Astrocyte of the hippocampus (primary cell): ENCODE measurements at places on chromosomes 13 and 19.

DNA sequence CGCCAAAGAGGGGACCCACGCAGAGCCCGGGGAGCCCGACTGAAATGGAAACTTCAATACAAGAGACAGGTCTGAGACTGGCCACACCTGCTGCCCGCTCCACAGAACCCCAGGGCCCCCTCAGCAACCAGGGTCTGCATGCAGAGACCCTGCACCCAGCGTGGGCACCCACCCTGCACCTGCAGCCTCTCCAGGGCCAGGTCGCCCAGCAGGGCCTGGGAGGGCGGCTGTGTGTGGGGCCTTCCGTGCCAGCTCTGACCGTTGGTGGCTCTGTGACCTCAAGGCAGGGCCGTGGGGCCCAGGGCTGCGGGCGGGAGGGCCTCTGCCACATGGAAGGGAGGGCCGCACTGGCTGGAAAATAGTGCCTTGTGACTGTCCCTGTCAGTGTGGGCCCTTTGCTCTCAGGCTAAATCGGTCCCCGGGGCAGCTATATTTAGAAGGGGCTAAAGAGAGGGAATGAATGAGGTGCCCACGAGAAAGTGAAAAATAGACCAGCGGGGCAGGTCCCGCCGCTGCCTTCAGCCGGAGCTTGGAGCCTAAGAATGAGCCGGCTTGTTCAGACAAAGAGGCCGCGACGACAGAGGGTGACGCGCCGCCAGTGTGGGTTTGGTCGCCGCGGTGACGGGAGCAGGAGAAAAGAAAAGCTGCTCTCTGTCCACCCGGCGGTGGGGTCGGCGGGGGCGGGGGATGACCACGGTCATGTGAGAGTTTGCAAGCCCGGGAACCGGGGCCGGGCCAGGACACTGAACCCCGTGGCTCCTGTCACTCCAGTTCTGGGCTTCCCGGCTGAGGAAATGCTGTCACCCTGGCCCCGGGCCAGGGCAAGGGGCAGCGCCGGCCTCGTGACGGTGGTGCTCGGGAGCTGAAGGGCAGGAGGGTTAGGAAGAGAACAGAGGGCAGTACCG lies 70.5 kb downstream of the GADD45B start:
- peak; percentile 85 for DNase-seq

DNA sequence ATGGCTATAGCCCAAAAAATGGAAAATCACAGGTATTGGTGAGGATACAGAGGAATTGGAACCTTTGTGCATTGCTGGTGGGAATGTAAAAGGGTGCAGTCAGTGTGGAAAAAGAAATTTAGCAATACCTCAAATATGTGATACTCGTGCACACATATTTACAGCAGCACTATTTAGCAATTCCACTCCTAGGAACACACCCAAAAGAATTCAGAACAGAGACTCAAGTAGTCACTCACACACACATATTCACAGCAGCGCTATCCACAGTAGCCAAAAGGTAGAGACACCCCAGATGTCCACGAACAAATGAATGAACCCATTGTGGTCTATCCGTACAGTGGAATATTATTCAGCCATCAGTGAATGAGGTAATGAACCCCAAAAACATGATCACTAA lies 114.0 kb downstream of the COL4A2 start:
- DNase-seq: no peak

GRCh38 chr13:40652588-40652940 lies 13.9 kb downstream of the FOXO1 start:
- no peak for DNase-seq

GRCh38 chr13:91882918-91883317 lies 484.5 kb downstream of the GPC5 start:
- no peak for DNase-seq

DNA sequence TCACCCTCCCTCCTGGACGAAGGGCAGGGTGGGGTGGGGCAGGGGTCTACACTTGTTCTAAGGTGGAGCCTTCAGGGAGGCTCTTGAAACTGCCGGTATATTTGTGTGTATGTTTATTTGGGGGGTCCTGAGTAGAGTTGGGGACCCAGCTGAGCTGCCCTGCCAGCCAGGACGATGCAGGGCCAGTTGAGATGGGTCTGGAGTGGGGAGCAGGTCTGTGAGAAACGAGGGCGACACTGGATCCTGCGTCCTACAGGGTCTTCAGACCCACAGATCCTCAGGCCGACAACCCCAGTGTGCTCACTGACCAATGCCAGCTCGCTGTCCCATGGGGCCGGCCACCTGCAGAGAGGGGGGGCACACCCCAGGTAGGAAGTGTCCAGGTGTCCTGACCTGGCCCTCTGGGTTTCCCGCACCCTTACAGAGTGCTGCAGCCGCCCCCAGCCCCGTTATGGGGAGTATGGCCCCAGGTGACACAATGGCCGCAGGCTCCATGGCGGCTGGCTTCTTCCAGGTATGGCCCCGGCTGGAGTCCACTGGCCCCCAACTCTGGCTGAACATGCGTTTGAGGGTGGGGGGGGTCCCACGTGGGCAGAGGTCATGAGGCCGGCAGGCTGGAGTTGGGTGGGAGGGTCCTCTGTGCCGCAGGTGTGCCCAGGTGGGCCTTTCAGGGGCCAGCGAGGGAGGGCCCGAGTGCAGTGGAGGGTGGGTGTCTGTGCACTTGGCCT lies 7.4 kb downstream of the ISYNA1 start:
- no peak for DNase-seq

DNA sequence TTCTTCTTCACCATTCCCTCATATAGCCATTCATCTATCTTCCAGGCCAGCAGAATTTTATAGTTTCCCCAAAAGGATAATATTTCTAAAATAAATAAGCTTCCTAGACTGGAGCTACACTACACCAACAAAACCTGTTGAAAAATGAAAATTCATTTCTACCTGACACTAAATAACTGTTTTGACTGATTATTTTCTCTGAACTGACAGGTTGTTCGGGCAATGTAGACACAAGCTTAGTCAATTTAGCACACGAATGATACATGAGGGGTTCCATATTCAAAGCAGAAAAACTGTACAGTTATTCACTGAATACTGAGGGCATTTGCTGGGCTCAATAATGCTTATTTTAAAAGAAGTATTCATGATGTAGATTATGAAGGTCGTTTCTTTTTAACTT lies 589.7 kb downstream of the LIG4 start:
- no peak for DNase-seq

DNA sequence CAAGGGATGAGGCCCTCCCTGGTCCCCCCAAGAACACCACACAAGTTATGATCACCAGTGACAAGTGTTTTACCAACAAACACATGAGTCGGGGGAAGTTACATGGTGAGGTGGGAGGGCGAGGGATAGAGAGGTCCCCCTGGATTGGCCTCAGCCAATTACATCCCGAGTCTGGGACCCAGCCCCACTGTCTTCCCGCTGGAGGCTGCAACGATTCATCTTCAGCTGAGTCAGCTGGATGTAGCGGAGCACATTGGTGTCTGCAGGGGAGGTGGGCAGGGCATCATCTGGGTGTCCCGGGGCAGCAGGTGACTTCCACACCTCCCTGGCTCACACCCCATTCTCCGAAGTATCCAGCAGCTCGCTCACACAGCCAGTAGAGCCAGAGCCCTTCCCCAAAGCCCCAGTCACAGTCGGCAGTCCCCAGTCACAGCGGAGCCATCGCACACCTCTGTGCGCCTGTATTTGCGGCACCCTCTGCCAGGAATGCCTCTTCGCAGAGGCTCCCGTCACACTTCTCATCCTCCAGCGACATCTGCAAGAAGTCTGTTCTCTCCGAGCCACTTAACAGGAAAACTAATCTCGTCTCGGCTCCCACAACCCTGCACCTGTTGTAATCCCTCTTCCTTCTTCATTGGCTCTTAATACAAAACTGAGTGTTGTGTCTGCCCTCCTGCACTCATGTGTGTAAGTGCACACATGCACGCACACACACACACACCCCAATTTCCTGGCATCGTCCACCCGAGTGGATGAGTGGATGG lies 2.0 kb downstream of the TTC9B start:
- no peak for DNase-seq

GRCh38 chr13:110981379-110981778 lies 66.5 kb upstream of the ANKRD10 start:
- DNase-seq: no peak

GRCh38 chr13:40813667-40814454 lies 24.4 kb downstream of the SLC25A15 start:
- DNase-seq: no peak

- peak; percentile 96 for DNase-seq
Observed at GRCh38 chr13:45340422-45341033, 455 bp downstream of the TPT1 start.

DNA sequence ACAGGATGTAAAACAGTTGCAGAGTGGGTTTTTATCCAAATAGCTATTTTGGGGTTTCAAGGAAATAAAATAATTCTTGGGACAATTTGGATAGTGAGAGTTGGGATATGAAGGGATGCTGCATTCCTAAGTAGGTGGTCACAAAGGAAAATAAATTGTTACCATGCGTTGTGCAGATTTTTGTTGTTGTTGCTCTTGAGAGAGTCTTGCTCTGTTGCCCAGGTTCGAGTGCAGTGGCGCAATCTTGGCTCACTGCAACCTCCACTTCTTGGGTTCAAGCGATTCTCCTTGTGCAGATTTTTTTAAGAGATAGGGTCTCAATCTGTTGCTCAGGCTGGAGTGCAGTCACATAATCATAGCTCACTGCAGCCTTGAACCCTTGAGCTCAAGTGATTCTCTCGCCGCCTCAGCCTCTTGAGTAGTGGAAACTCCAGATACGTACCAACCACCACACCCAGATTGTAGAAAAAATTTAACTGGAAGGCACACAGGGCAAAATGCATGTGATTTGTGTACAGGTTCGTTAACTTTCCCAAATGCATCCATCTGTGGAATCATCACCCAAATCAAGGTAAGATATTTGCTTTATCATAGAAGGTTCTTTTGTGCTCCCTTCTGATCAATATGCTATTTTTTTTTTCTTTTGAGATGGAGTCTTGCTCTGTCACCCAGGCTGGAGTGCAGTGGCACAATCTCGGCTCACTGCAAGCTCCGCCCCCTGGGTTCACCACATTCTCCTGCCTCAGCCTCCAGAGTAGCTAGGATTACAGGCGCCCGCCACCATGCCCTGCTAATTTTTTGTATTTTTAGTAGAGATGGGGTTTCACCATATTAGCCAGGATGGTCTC lies 16.0 kb downstream of the SLC1A5 start:
- DNase-seq: no peak

- DNase-seq: no peak
Observed at GRCh38 chr13:62643799-62644524, 1228.3 kb upstream of the PCDH20 start.

DNA sequence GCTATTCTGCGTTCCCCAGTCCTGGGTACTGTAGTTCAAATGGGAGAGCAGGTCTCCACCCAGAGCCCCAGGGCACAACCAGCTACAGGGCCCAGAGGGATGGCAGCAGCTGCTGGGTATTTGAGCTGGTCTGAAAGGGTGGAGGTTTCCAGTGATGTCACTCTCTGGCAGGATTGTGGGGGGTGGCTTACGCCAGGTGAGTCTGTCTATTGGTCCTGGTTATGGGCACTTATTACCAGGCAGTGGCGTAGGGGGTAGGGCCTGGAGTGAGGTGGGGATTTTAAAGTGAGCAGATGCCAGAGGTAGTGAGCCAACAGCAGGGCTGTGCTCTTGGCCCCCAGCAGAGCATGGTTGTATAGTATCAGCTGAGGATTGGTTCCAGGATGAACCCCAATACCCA lies 6.2 kb downstream of the RPS19 start:
- no peak for DNase-seq

- no peak for DNase-seq
Observed at GRCh38 chr13:110281736-110282135, 25.2 kb downstream of the COL4A1 start.

DNA sequence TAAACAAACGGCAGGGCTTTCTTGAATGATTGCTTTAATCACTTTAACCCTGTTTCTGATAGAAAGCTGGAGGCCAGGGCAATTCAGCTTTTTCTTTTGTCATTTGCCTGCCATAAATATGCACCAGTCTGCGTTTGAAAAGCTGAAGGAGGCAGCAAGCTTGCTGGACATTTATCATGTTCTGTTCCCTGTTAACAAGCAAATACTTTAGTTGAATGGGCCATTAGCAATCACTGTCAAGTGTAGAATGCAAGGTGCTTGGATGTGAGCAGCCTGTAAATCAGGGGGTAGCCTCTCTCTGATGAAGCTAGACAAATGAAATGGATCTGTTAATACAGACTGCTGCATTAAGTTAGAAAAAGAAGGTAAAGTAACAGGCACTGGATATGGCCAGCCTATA lies 7.6 kb downstream of the EFNB2 start:
- peak; percentile 63 for DNase-seq

DNA sequence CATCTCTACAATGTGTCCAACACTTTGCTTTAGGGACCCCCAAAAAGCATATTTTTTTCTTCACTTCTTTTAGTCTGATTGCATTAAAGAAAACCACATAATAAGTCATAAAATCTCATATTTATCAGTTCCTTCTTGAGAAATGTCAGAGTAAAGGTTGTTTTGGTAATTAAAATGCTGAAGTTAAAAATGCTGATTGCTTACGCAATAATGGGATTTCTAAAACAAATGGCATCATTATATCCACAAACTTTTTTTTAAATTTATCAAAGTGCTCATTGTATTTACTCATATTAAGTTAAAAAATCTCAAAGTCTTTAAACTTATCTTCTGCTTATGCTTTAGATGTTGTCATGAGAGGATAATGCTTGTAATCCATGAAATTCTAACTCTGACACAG lies 737.2 kb upstream of the ARGLU1 start:
- no peak for DNase-seq

DNA sequence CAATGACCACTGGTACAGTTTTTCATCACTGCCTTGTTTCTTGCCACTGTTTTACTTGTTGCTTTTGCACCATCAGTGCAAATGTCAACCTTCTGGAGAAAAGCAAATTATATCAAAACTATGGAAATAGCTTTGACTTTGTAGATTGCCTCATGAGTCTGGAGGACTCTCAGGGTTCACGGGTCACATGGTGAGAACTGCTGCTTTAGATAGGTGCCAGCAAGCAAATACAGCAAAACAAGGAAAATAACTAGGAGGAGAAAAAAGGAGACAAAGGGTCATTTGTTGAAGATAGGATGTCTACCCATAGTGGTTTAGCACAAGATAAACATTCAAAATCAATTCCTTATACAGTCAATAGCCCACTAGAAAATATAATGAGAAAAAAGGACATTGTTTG lies 33.1 kb downstream of the POLR1D start:
- DNase-seq: no peak

DNA sequence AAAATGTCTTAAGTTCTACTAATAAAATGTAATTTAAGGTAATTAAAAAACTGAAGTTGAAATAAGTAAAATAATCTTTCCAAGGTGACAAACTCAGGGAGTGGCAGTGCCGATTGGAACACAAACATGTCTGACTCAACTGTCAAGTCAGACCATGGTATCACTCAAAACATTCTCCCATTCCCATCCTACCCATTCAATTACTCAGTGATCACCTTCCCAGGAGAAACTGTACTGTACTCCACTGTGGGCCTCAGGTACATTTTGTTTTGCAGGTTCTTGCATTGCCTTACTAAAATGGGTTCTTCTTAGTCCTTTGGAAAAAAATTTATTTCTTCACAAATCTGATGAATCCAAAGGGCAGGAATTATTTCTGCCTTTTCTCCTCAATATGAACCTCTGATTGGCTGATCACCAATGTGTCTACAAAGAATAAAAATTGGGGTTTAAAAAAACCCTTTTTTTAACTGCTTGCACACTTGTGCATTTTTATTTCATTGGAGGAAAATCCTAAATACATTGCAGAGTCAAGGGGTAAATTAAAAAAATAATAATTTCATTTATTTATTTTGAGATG lies 96.8 kb downstream of the ZNF429 start:
- DNase-seq: no peak
